ELR (cell line): ENCODE measurements at places on chromosomes 5 and 9.

- DNase-seq = no peak
These were observed 218.7 kb downstream of the GLIS3 start for GRCh38 chr9:4080921-4081895.

DNA sequence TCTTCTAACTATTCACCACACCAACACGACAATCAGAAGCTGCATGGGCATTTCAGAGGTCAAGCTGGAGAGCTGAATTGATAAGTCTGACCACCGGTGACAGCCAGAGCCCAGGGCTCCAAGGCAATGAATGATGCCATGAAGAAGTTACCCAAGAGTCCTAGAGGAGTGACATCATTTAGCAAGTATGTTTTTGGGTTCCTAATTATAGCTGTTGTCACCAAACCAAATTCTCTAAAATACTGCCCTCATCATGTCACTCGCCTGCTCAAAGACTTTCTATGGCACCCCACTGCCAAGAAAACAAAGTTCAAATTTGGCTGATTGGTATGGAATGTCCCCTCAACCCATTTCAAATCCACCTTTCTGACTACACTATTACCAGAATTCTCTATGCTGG lies 235.1 kb downstream of the SPOCK1 start:
- DNase-seq = no peak

GRCh38 chr9:134216449-134216951 lies 52.1 kb upstream of the RNU6ATAC start:
- no peak for DNase-seq

GRCh38 chr5:143601917-143602333 lies 198.4 kb upstream of the NR3C1 start:
- DNase-seq = no peak

DNA sequence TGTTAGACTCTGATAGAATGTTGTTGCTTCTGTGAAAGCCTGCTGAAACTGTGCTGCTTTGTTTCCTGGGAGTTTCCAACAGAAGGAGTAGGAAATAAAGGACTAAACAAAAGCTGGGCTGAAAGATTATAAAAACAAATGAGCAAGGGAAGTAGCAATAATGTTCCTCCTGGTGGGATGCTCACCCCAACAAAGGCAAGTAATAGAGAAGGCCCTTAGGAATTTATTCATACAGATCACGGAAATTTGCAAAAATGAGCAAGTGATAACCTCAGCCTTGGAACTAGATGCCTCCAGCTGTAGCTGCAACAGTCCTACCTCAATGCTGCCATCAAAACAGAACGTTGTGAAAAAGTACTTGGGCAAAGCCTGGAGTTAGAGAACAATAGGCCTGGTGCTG lies 1248.0 kb upstream of the C9orf72 start:
- DNase-seq = no peak

DNA sequence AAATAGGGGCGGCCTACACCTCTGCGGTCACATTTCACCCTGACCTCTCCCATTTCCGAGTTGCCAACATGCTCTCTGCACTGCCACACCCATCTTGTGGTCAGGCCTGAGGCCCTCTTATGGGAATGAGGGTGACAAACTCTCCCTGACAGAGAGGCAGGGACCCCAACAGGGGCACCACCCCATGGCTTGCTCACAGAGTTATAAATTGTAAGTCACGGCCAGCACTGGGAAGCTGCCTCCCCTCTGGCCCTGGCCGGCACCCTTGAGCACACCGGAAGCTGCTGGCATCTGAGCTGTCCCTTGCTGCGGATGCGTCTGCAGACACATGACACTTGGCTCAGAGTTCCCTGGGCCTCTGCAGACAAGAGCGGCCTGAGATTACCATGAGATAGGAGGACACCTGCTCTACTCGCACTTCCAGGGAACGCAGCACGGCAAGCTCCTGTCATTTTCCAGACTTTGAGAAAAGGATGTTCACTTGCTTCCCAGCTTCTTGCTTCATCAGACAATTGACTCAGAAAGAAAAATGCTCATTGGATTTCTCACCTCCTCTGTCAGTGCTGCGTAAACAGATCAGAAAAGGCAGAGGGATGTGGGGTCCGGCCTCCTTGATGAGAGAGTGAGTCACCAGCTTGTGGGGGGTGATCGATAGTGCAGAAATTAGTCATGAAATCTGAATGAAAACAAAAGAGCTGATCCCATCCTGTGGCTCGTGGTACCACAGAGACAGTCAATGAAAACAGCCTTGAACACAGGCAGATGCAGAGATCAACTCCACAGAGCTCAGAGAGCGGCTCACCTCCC lies 269.8 kb downstream of the SYK start:
- DNase-seq = peak; percentile 99

GRCh38 chr9:84793251-84793650 lies 123.7 kb downstream of the NTRK2 start:
- DNase-seq = no peak
